Heart right ventricle (tissue), 16 donors: ENCODE measurements at places on chromosomes 1 and 21. TPM values are rescaled to one million over a fixed set of nuclear protein-coding genes. Genes with fewer than 3 reads are reported as not detected.

SPRR2A gene
- not detected for total RNA-seq

CD164L2 gene
- not detected for total RNA-seq

NMNAT2 gene
- 3.6 TPM for total RNA-seq

DNA sequence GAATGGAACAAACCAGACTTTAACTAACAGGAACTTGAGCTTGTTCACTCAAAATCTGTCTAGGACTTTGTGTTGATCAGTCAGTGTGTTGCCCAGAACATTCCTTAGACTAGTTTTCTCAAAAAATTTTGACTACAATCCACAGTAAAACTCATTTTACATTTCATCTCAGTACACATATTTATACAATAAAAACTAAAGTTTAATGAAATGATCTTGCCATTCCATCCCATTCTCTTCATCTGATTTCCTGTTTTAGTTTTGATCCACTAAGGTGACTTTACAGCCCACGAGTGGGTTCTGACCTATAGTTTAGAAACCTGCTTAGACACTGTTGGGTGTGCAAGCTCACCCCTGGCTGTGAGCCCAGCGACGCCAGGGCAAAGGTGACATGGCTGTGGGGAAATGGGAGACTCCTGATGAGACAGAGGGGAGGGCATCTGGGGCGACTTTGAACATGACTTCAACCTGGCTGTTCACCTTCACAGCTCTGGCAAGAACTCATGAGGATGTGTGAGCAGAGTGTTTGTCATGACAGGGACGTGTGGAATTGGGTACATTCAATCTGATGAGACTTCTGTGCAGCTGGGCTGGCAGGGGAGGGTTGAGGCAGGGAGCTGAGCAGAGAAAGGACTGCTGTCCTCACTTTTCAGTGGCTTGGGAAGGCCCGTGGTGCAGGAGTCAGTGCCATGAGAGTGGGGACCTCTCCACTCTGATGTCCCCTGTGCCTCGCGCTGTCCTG lies 40.6 kb downstream of the LHX4 start:
- no peak for DNase-seq

DNA sequence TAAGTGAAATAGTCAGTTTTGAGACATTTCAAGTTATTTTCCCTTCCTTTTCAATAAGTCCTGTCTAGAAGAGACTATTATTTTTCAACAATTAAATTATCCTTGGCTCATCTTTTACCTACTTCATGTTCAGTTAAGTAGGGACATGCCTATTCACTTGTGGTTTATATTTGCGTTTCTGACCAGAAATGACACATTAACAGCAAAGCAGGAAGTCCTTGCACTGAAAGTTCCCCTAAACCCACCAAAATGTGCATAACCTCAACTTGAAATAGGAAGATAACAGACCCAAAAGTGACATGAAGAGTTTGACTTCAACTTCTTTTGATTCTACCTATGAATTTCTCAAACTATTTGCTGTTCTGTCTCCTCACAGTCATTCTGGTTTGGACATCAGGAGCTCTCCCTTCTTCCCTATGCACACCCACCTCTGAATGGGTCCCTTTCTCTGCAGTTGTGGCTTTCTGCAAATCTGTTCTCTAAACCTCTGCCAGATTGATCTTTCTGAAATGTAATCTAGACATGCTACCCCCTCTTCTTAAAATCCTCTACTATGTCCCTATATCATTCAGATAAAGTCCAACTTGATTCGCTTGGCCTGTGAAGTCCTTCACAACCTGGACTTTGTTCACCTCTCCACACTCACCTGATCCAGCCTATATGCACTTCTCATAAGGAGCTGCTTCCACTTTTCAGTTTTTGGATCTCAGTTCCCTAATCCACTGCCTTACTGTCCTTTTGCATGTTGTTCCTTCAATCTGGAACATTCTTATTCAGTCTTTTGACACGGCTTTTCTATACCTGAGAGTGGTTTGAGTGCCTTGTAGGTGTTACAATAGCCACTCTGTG lies 661.5 kb upstream of the ADGRL4 start:
- DNase-seq: no peak

DNA sequence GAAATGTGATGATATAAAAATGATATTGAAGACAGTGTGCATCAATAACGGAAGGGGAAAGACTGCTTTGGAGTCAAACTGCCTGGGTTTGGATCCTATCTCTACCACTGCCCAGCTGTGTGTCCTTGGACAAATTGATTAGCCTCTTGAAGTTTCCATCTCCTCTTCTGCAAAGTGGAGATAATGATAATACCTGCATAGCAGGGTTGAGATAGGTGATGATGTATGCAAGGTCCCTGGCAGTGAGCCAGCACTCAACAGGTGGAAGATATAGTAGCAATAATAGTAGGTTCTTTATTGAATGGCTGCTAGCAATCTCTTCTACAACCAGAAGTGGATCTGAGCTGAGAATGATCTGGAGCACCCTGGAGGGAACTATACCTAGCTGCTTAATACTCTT lies 166.7 kb downstream of the MIS18A start:
- DNase-seq: no peak
